Stimulated activated CD4-positive, alpha-beta T cell treated with anti-CD3 and anti-CD28 coated beads, Interleukin-1b, Interleukin-23, amount 100 ng/mL, for 4 hours (primary cell): ENCODE measurements at places on chromosomes 4 and X.

- DNase-seq, result no peak
These were observed 902.5 kb downstream of the FAM133A start for GRCh38 chrX:94576367-94577004.

GRCh38 chrX:39595977-39596376 lies 501.8 kb downstream of the BCOR start:
- no peak for DNase-seq

GRCh38 chr4:7439699-7440098 lies 5.0 kb upstream of the PSAPL1 start:
- no peak for DNase-seq

DNA sequence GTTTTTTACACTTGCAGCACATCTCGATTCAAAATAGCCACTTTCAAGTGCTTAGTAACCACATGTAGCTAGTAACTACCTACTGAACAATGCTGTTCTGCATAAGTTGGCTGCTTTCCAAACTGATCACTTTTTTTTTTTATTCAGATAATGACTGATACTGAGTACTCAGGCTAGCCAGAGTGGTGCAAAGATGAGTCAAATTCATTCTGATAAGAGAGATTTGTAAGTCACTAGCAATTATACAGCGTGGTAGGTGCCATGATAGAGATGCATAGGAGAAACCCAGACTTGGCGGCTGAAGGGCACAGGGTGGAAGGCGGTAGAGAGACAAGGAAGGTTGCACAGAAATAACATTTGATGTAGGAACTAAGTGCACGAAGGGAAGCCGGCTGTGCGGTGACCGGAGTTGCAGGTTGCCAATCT lies 357 bp upstream of the IGBP1 start:
- DNase-seq, result no peak

- DNase-seq, result no peak
These were observed 8.2 kb upstream of the CASK start for GRCh38 chrX:41931591-41931990.

- no peak for DNase-seq
These were observed 126.6 kb downstream of the FHDC1 start for GRCh38 chr4:153062652-153063168.

DNA sequence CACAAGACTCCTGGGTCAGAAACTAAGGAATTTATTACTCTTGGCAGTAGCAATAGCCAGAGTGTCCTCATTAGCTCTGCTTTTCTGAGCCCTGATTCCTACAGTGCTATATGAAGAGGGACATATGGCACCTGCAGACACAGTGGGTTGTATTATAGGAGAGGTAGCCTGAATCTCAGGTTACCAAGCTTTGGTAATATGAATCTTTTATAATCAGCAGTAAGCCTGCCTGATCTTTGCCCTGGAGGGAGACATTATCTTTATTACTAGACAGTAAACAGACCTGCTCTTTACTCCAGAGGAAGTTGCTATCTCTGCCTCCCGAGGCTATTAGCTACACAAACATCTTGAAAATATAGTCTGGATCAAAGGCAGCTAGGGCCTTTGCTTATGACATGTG lies 62.5 kb upstream of the HOPX start:
- DNase-seq, result no peak
